Progenitor cell of endocrine pancreas (in vitro differentiated cells): ENCODE measurements at places on chromosomes 2 and 18. TPM values are rescaled to one million over a fixed set of nuclear protein-coding genes. Genes with fewer than 3 reads are reported as not detected.

DNA sequence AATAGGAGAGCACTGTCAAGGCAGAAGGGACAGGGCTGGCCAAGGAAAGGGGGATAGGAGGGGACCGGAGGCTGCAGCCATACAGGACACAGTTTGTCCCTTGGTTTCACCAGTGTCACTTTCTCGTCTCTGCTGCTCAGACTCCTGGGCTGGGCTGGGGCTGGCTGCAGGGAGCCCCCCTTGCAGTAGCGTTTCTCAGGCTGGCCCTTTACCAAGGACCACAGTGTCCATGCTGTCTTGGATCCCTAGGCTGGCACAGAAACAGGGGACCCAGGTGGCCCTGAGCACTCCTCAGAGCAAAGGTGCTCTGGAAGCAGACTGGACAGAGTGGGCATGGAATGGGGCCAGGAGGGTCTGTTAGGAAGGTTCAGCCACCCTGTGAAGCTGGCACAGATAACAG, 34.8 kb downstream of the ATOH8 start:
- no peak overlapping the region for H3K27ac ChIP-seq
- no peaks in the 10 kb centered on the region for H3K36me3 ChIP-seq
- H3K27me3 ChIP-seq: peaks cover 32% of the 10 kb centered on the region
- H3K4me3 ChIP-seq: no peak overlapping the region
- DNase-seq: no peak
- H3K4me1 ChIP-seq: no peaks in the 10 kb centered on the region

GRCh38 chr2:138291805-138292204, 209.8 kb upstream of the SPOPL start:
- H3K36me3 ChIP-seq: peaks cover 3% of the 10 kb centered on the region
- no peaks in the 10 kb centered on the region for H3K4me1 ChIP-seq
- H3K4me3 ChIP-seq: no peak overlapping the region
- no peaks in the 10 kb centered on the region for H3K27me3 ChIP-seq
- no peak for DNase-seq

- H3K36me3 ChIP-seq: no peaks in the 10 kb centered on the region
- H3K4me1 ChIP-seq: peaks cover 2% of the 10 kb centered on the region
- no peak overlapping the region for H3K27ac ChIP-seq
- H3K27me3 ChIP-seq: peaks cover 16% of the 10 kb centered on the region
- no peak overlapping the region for H3K4me3 ChIP-seq
Measured at GRCh38 chr2:393711-394696, 106.1 kb upstream of the ALKAL2 start.

DNA sequence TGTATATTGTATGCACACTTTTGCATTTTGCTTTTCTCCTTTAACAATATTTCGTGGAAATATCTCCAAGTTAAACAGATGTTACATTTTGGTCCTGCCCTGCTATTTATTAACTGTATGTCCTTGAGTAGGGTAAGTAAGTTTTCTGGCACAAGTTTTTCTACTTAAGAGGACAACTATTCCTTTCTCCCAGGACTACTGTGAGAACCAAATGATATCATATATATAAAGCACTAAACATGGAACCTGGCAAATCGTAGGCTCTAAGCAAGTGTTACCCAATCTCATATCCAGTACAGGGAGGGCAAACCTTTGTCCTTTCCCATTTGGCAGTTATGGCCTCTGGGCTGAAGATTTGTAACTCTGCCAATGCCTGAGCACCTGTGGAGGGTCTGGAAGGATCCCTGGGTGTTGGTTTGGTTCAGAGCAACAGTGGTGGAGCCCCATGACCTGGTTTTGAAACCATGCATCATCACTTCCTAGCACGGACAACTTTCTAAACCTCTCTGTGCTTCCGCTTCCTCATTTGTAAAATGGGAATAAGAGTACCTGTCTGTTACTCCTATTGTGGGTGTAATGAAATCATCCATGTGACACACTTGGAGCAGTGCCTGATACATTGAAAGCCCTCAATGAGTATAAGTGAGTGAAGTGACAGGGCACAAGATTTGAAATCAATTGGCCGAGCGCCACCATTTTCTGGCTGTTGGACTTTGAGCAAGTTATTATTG, 28.3 kb upstream of the ICOS start:
- H3K27me3 ChIP-seq: no peaks in the 10 kb centered on the region
- DNase-seq: no peak
- no peaks in the 10 kb centered on the region for H3K36me3 ChIP-seq
- H3K27ac ChIP-seq: no peak overlapping the region

DNA sequence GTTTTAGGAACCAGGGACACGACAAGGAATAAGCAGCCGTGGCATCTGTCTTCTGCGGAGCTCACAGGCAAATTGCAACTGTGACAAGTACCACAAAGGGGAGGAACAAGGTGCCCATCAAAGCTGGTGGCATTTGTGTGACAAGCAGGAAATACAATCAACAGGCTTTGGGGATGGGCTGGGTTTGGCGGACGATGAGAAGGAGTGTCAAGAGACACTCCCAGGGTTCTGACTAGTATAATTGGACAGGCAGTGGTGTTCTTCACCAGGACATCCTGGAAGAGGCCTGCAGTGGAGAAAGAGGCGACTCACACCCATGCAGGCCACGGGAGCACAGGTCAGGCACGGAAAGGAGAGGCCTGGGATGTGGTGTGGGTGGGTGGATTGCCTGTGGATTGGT, 14.2 kb upstream of the SPATA3 start:
- peaks cover 2% of the 10 kb centered on the region for H3K27me3 ChIP-seq
- DNase-seq: no peak
- peaks cover 7% of the 10 kb centered on the region for H3K4me1 ChIP-seq
- no peak overlapping the region for H3K4me3 ChIP-seq
- no peaks in the 10 kb centered on the region for H3K36me3 ChIP-seq

GRCh38 chr2:84741182-84741822, 139.6 kb downstream of the TRABD2A start:
- no peaks in the 10 kb centered on the region for H3K27me3 ChIP-seq
- H3K4me3 ChIP-seq: no peak overlapping the region
- H3K36me3 ChIP-seq: peaks cover 1% of the 10 kb centered on the region
- no peaks in the 10 kb centered on the region for H3K4me1 ChIP-seq
- DNase-seq: no peak

GRCh38 chr18:37483221-37483971, 82.2 kb downstream of the CELF4 start:
- H3K27ac ChIP-seq: no peak overlapping the region
- peak; percentile 50 for DNase-seq
- peaks cover 9% of the 10 kb centered on the region for H3K4me1 ChIP-seq
- H3K36me3 ChIP-seq: no peaks in the 10 kb centered on the region
- peaks cover 78% of the 10 kb centered on the region for H3K27me3 ChIP-seq

GRCh38 chr2:1781291-1782080, 37.2 kb upstream of the PXDN start:
- H3K36me3 ChIP-seq: no peaks in the 10 kb centered on the region
- peaks cover 52% of the 10 kb centered on the region for H3K27me3 ChIP-seq

- H3K27ac ChIP-seq: no peak overlapping the region
- H3K27me3 ChIP-seq: peaks cover 4% of the 10 kb centered on the region
- no peak for DNase-seq
- no peaks in the 10 kb centered on the region for H3K4me1 ChIP-seq
- H3K4me3 ChIP-seq: no peak overlapping the region
Measured at GRCh38 chr2:12317814-12318426, 398.8 kb upstream of the TRIB2 start.

DNA sequence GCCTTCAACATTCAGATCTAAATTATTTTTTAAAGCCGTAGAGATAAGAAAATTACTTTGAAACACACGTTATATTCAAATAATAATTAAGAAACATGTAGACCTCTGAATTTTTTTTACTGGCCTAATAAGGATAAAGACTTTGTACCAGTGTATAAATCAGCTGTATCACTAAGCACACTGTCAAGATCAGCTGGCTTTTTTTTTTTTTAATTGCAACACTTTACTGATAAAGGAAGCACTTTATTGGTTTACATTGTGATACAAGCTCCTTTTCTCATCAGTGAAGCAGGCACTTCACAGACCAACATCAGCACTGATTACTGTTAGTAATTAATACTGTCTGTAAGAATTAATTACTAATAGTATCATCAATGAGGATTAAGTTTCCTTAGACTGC, 88.5 kb downstream of the RBBP8 start:
- no peaks in the 10 kb centered on the region for H3K27me3 ChIP-seq
- no peaks in the 10 kb centered on the region for H3K4me1 ChIP-seq
- no peak overlapping the region for H3K4me3 ChIP-seq
- H3K36me3 ChIP-seq: peaks cover 26% of the 10 kb centered on the region

DNA sequence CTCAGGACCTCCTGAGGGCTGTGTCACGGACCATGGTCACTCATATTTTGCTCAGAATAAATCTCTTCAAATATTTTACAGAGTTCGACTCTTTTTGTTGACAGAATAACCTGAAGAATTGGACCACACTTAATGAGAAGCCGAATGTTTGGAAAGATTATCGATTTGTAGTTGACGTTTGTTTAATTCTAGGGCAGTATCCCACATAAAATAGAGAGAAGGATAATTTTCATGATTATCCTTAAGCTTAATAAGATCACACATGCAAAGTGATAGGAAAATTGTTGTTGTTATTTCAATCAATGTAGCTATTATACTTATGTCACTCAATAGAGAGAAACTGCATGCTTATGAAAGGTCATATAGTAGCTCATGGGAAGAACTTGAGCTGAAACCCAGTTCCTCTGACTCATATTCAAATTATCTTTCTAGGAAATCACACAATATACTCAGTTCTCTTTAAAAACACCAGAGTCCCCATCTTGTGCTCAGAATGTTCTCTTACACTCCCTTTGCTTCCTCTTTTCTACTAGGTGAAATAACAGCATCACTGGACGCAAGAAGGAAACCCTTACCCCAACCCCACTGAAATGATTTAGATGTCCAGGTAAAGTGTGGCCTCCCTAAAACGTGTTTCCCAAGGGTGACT, 982.1 kb downstream of the TSN start:
- no peak overlapping the region for H3K4me3 ChIP-seq

GRCh38 chr2:239763433-239764097, 261.6 kb downstream of the NDUFA10 start:
- peaks cover 17% of the 10 kb centered on the region for H3K27me3 ChIP-seq
- H3K4me1 ChIP-seq: no peaks in the 10 kb centered on the region
- no peak overlapping the region for H3K27ac ChIP-seq
- H3K36me3 ChIP-seq: no peaks in the 10 kb centered on the region
- H3K4me3 ChIP-seq: no peak overlapping the region
- DNase-seq: no peak

The FRZB gene
- 38.2 and 45.5 TPM in 2 replicates for total RNA-seq

The SERPINB4 gene
- total RNA-seq: not detected in 2 replicates

The NAT8 gene
- total RNA-seq: not detected in 2 replicates

The EVA1A gene
- total RNA-seq: 10.9 and 11.5 TPM in 2 replicates

The SMARCAL1 gene
- 38.1 and 40.3 TPM in 2 replicates for total RNA-seq

The CXCR4 gene
- 5.9 and 10.4 TPM in 2 replicates for total RNA-seq
